Hindlimb muscle (tissue), 1 donor: ENCODE measurements at places on chromosomes 6 and 20.

- DNase-seq, result no peak
Measured at GRCh38 chr20:34222208-34222607, 19.0 kb upstream of the ASIP start.

- no peak for DNase-seq
Measured at GRCh38 chr6:32060966-32061655, 22.9 kb downstream of the CYP21A2 start.

- peak; percentile 22 for DNase-seq
Measured at GRCh38 chr6:107866606-107867301, 42.6 kb upstream of the SCML4 start.

DNA sequence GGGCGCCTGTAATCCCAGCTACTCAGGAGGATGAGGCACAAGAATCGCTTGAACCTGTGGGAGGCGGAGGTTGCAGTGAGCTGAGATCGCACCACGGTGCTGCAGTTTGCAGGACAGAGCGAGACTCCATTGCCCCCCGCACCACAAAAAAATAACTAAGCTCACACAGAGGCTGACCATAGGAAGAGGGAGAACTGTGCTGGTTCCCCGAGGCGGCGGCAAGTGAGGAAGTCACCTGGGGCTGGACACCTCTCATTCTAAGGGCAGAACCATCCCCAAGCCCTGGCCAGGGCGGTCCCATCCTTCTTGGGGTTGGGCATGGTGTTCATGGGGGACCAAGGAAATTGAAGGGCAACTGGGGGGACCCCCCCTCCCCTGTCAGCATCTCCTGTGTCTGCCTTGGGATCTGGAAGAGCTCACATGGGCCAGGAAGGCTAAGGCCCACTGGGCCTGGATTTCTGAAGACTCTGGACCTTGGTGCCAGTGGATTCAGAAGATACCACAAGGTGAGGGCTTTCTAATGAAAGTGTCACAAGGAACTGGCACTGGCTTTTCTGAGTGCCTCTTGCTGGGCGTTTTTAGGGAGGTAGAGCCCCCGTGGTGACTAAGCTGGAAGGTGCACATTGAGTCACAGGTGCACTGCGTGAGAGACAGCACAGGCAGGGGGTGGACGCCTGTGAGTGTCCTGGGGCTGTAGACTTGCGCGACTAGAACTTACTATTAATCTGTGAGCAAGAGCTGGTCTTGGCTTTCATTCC lies 11.5 kb downstream of the IRF4 start:
- DNase-seq, result no peak

DNA sequence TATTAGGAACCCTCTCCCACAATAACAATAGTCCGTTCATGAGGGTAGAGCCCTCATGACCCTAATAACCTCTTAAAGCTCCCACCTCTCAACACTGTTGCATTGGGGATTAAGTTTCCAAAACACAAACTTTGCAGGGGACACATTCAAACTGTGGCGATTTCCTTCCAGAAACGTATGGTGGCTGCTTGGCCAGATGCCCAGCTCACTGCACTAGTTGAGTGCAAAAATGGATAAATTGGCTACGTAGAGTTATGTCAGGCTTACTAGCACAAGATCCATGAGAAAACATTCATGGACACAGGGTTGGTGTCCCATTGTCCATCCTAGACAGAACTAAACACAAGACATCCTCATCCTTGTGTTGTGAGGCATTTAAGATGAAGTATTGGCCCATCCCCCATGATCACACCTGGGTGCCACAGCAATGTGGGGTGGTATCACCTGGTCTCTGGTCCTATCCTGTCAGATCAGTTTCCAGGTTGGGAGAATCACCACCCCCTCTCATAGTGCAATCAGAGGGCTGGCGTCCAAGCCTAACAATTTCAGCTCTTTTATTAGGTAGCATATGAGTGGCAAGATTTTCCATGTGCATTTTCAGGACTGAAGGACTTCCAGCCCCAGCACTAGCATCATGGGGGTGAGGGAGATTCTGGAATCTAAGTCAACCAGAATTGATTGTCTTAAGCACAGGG lies 63.4 kb upstream of the ELOVL5 start:
- DNase-seq, result no peak

DNA sequence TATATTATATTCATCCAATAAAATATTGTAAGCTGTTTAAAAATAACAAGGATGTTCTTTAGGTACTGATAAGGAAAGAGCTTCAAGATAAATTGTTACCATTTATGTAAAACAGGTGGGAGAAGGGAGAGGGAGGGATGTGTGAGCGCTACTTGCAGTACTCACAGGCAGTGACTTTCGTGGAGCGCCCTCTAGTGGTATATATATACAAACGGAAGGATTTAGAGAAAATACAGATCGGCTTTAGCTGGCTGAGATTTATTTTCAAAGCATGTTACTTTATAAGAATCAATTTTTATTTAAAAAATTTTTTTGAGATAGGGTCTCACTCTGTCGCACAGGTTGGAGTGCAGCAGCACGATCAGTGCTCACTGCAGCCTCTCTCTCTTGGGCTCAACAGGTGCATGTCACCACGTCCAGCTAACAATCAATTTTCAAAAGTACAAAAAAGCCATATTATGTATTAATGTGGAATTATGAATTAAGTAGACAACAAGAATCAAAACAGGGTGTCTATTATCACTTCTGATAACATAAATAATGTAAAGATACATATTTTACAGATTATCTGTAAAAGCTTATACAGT lies 3.3 kb upstream of the MOG start:
- peak; percentile 49 for DNase-seq

- DNase-seq, result no peak
Measured at GRCh38 chr6:128686084-128686483, 165.7 kb upstream of the PTPRK start.

GRCh38 chr20:60631585-60632287 lies 620.3 kb upstream of the CDH4 start:
- no peak for DNase-seq

GRCh38 chr6:73375216-73375615 lies 5.5 kb upstream of the OOEP start:
- no peak for DNase-seq

DNA sequence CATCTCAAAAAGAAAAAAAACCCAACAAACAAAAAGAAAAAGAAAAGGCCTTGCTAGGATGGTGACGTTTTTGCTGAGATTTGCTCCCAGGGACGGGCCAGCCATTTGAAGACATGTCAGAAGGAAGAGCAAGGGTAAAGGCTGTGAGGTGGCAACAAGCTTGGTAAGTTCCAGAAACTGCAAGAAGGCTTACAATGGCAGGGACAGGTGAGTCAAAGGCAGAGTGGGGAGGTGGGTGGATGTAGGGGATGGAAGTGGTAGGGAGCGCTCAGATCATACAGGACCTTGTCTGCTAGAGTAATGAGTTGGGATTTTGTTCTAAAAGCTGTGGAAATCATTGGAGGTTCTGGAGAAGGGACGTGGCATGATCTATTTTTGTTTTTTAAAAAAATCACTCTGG lies 4.3 kb downstream of the KIF3B start:
- DNase-seq, result no peak

- DNase-seq, result no peak
Measured at GRCh38 chr6:145842693-145843546, 28.3 kb upstream of the FBXO30 start.

DNA sequence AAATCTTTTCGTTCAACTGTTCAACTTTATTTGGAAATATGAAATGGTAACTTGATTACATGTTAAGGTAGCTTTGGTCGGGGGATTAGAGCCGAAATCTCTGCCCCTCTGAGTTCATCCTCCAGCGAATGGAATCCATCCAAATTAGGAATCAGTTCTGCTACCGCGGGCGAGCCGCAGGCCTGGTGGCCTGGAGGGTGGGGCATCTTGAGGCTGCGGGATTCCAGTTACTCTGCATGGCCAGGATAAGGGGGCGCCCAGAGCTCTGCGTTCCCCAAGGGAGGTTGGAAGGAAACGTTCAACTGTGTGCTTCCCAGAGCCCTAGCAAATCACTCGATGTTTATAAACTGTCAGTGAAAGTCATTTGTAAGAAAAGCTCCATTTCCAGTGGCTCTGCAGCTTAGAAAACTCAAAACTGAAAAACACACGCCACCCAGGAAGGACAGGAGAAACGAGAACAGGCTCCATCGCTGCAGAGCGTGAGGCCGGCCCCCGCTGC lies 262.2 kb downstream of the TAF4 start:
- DNase-seq, result no peak

- DNase-seq, result peak; percentile 38
Measured at GRCh38 chr6:53032849-53033248, 32.4 kb upstream of the FBXO9 start.
